ENCODE measurements at places on chromosomes 2 and 18.

DNA sequence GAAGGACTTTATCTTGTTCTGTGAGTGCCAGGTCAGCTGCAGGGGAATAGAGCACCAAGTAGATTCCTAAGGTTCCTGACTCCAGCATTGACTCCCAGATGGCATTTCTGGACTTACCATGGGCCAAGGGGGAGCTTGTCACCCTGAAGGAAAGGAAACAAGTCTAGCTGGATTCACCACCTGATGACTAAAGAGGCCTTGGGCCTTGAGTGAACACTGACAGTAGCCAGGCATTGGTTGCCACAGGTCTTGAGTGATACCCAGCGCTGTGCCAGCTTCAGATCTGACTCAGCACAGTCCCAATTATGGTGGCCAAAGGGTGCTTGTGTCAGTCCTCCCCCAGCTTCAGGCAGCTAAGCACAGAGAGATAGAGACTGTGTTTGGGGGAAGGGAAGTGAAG lies 40.1 kb upstream of the CAPN13 start:
- no peak for DNase-seq

- DNase-seq: no peak
Measured at GRCh38 chr2:111966241-111966640, 67.8 kb downstream of the MERTK start.

DNA sequence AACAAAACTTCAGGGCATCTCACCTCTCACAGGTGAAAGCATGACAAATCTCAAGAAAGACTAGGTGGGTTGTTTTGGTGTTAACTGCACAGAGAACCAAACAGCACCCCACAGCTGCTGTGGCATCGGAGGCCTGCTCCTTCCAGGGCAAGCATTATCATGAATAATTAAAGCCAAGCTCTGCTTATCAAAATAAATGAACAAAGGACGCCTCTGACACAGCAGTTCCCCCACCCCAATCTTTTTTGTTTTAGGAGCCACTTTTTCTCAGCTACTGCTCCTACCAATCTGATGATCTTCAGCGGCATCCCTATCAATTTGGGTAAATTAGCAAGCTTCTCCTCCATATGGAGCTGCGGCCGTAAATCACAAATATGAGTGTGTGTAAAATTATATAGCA lies 58.6 kb downstream of the KLF7 start:
- no peak for DNase-seq

GRCh38 chr2:124534028-124534427 lies 508.9 kb downstream of the CNTNAP5 start:
- DNase-seq: no peak

DNA sequence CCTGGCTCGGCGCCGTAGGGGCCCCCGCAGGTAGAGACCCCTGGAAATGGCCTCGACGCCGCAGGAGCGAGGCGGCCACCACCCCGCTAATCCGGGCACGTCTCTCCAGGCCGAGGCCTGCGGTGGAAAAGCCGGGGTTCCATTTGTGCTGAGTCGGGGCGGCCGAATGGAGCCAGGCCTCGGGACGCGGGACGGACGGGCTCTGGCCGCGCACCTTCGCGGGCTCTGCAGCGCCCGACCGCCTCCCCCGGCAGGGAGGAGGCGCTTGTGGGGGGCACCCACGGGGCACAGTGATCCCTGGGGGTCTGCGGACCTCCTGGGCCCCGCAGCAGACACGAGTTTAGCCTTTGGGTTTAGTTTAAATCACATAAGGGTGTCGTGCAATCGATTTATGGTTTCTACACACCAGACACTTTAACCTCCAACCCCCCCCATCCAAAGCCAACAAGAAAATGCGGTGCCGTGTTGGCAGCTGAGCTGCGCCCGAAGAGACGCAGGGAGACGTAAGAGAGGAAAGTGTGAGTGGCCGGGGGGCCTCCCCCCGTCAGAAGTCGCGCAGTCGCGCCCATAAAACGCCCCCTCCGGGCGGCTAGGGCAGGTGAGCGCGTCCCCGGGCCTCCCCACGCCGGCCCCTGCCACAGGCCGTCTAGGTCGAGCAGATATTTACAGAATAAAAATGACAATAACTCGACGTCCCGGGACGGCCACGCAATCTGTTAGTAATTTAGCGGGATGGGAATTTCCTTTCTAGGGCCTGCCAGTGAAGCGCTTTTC lies 1.0 kb upstream of the NFATC1 start:
- no peak for DNase-seq

GRCh38 chr2:22600999-22601398 lies 784.0 kb upstream of the KLHL29 start:
- DNase-seq: no peak

DNA sequence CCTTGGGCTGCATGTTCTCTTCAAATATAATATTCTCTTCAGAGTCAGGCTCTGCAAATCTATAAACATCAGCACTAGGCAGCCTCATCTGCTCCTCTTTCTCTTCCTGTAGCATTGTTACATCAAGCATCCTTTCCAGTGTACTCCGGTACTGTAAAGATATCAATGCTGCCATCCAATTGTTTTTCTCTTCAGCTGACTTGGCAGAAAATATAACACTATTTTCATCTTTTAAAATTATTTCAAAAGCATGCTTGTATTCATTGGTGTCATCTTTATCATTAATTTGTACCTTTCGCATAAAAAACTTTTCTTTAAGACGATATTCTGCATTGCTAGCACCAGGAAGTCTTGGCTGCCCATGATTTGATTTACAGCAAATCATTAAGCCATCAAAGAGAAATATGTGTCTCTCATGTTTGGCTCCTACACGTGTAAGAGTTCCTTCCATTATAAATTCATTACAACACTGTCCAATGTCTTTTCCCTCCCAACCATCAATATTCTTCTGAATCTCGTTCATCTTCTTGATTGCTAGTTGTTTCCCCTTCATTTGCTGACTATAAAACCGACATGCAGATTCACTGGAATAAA lies 98.1 kb downstream of the SOS1 start:
- DNase-seq: no peak

DNA sequence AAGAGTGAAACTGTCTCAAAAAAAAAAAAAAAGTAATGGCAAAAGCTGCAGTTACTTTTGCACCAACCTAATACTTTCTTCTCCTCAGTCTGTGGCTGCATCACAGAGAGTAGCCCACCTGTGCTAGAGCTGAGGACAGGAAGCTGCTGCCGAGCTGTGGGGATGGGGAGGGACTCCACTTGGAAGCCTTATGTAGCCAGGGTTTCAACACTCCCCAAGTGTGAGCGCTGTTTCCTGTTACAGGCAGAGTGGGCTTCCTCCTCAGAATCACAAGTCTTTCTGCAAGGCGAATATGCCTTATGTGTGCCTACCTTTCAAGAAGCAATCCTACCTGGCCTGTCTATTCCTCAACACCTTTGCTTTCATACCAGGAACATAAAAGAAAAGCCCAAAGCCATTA lies 36.3 kb upstream of the CYP27C1 start:
- no peak for DNase-seq

DNA sequence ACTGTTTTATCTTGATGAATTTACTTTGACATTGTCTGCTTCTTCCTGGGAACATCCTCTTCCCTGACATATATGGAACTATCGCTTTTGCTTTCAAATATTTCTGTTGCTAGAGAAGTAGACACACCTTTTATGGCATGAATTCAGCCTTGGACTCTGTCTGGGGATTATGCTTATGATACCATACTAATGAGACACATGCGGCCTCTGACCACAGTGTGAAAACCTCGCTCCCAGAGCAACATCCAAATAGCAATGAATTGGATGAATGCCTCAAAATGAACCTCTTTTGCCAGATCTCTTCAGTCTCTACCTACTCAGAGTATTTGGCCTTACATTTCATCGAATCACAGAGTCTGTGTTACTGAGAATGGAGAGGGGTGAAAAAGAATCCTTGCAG lies 70.9 kb downstream of the PIEZO2 start:
- DNase-seq: no peak

DNA sequence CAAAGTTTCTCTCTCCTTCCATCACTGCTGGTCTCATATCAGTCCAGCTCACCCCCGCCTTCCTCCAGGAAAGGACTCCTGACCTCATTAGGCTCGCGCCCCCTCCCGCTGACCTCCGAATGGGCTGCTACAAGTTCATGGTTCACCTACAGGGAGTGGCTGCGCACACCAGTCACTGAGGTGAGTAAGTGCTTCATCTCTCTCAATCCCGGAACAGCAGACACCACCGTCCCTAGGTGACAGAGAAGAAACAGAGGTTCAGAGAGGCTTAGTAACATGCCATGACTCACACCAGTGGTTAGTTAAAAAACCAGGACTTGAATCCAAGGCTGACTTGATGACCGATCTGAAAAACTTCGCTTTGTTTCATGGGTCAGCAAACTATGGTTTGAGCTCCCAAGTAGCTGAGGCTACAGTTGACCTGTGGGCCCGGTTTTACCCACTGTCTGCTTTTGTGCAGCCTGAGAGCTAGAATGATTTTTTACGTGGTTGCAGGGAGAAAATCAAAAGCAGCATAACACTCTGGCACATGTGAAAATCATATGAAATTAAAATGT lies 42.0 kb downstream of the ZFP36L2 start:
- no peak for DNase-seq

GRCh38 chr2:161415987-161416707 lies at the start of gene TBR1:
TSS of gene TBR1 (plus strand) at chr2:161416297. CDS start at chr2:161416411, 114 bp downstream.
- DNase-seq: no peak

DNA sequence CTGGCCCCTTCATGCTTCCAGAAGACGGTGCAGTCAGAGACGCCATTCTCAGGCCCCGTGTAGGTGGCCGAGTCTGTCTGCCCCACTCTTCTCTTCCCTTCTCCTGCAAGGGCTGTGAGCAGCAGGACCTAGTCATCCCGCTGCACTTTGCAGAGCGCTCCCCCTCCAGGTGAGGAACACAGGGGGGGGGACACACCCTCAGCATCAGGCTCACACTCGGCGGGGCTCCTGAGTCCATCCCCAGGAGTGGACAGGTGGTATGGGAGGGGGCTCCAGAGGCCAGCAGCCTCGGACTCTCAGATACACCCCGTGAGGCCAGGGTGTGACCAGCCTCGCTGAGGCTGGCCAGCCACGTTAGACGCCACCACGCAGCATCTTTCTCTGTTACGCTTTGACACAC lies 460.5 kb upstream of the MYT1L start:
- no peak for DNase-seq

GRCh38 chr2:190467575-190468083 lies 59.5 kb downstream of the MFSD6 start:
- DNase-seq: no peak

GRCh38 chr2:119826370-119826961 lies 66.7 kb downstream of the PTPN4 start:
- DNase-seq: no peak

DNA sequence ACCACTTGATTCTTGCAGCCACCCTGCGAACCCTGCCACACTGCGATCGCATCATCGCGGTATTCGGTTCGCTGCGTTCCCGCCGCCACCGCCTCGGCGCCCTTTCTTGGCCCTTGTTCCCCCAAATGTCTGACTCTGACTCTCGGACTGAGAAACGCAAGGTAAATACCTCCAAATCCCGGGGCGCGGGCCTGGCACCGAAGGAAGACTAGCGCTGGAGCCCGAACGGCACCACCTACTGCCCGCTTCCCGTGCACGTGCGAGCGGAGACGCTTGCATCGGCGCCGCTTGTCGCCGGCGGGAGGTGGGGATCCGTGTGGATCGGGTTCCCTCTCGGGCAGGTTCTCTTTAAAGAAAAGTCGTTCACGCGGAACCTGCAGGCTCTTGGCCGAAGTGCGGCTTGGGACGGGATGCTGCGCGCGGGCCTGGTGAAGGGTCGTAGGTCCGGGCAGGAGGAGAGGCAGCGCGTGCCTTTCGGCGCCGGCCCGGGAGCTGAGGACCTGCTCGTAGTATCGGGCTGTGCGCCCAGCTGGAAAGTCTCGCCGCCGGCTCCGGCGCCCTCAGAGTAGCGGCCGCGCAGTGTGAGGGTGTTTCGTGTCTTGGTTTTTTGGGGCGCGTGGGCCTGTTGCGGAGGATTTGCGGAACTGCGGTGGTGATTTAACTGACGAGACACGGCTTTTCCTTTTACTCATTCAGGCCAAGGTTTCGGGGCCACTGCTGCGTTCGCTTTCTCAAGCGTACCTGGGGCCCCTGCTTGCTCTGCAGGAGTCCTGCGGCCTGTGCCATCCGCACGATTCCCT lies 514 bp downstream of the BCL2L11 start:
- peak; percentile 73 for DNase-seq

DNA sequence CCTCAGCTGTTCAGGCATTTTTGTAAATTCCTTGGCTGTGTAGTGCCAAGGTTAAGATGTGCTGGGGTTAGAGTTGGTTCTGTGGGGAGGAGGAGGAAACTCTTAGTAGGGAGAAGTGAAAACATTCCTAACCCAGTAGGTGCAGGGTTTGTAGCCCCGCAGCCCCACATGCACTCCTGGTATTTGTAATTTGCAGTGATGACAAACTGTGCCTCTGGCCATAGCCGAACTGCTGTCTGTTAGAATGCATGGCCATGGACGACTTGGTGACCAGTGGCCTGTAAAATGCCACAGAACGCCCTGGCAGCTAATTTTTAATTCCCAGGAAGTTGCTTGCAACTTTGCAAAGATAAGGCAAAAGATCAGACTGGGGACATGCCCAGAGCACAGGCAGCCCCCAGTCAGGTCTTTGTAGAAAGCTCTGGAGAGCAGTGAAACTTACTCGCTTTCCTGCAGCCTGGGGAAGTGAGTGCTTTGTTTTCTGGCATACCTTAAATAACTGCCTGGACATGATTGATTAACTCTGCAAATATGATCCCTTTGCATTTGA lies 38.4 kb downstream of the LYPD6B start:
- no peak for DNase-seq
